ENCODE measurements at places on chromosomes 11 and 22.

DNA sequence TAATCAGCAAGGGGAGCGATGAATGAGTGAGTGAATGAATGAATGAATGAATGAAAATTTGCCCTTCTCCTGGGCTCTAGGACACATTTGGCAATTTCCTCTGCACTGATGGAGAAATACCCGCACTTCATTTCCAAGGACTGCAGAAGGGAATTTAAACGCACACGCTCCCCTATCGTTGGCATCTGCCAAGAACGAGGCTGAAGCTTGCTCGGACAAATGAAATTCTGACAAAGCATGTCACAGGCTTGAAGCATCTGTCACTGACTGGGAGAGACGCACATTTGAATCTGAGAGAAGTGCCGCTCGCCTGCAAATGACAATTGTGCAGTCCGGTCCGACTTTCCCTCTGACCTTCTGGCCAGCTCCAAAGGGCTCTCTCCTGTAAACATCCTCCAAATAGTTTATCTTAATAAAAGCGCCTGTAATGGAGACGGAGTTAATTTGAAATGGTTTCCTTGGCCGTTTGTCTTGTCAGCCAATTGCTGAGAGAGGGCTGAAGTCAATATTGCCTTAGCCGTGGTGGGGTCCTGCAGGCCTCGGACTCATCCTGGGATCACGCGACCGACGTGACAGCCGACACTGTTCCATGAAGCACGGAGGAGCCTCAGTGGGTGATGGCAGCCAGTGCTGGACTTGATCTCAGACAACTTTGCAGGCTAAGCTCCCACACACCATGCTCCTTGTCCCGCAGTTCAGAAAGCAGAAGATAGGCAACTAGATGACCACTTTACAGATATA is 260.7 kb downstream of the MN1 start:
- no peak for DNase-seq

DNA sequence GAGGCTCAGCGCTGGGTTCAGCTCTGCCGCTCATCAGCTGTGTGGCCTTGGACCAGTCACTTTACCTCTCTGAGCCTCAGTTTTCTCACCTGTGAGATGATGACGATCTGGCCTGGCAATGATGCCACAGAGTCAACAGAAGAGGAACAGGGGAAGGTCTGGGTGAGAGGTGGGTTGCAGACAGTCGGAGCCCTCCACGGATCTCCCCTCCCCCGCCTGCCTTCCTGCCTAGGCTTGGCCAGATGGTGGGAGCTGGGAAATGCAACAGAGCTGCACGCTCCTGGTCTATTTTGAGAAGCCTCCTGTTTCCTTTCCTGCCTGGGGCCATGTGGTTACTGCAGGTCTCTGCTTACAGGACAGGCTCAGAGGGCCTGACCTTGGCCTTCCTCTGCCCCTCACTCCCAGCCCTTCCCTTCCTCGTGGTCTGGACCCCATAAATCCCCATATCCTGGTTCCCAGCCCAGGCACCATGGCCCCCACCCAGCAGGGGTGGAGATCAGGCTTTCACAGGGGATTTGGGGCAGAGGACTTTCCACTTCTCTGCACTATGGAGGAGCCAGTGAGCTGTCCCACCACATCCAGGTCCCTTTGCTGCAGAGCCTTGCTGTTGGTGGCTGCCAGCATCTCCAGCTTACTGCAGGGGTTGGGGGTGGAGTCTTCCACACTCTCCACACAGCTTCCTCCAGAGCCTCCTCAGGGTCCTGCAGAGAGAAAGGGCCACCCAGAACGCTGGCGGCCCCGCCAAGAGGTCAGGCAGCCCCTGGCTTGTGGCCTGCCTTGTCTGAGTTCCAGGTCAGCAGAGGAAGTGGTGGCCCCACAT is 46.9 kb downstream of the C11orf96 start:
- DNase-seq: no peak

DNA sequence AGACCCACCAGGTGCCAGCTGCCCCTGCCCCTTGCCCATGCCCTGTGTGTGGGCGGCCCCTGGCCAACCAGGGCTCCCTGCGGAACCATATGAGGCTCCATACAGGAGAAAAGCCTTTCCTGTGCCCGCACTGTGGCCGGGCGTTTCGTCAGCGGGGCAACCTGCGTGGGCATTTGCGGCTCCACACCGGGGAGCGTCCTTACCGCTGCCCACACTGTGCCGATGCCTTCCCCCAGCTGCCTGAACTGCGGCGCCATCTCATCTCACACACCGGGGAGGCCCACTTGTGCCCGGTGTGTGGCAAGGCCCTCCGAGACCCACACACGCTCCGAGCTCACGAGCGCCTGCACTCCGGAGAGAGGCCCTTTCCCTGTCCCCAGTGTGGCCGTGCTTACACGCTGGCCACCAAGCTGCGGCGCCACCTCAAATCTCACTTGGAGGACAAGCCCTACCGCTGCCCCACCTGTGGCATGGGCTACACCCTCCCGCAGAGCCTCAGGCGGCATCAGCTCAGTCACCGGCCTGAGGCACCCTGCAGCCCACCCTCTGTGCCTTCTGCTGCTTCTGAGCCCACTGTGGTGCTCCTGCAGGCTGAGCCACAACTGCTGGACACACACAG is 4.3 kb downstream of the ZNF408 start:
- DNase-seq: no peak

DNA sequence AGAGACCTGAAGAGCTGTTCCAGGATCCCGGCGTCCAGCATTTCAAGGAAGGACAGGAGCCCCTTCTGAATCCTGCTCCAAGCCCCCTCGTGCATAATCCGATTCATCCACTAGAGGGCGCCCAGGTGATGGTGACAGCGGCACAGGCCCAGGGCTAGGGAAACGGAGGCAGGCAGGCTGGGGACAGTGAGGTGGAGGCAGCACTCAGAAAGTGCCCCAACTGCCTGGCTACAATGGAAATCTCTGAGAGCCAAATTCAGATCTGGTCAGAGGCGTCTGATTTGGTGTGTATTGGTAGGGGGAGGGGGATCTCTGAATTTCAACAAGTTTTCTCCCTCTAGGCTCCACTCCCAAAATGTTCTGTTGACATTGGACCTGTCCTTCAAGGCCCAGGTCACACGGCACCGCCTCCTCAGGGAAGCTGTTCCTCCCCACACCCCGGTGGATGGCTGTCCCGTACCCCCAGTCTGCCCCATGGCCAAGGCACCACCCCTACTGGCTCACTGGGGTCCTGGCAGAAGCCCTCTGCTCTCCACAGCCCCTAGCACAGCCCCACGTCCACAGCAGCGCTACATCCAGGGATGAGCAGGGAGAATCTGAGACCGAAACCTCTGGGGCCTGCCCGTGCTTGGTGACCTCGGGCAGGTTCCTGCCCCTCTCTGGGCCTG is 142.9 kb downstream of the CRYBB2 start:
- peak; percentile 36 for DNase-seq

GRCh38 chr22:49853981-49854831 is 562 bp downstream of the ZBED4 start:
- DNase-seq: no peak

GRCh38 chr22:43427296-43428004 is 15.6 kb downstream of the MPPED1 start:
- no peak for DNase-seq

GRCh38 chr11:33405834-33406602 is 148.8 kb downstream of the HIPK3 start:
- no peak for DNase-seq

- peak; percentile 98 for DNase-seq
Observed at GRCh38 chr11:76672431-76673175, 2.1 kb upstream of the LRRC32 start.

DNA sequence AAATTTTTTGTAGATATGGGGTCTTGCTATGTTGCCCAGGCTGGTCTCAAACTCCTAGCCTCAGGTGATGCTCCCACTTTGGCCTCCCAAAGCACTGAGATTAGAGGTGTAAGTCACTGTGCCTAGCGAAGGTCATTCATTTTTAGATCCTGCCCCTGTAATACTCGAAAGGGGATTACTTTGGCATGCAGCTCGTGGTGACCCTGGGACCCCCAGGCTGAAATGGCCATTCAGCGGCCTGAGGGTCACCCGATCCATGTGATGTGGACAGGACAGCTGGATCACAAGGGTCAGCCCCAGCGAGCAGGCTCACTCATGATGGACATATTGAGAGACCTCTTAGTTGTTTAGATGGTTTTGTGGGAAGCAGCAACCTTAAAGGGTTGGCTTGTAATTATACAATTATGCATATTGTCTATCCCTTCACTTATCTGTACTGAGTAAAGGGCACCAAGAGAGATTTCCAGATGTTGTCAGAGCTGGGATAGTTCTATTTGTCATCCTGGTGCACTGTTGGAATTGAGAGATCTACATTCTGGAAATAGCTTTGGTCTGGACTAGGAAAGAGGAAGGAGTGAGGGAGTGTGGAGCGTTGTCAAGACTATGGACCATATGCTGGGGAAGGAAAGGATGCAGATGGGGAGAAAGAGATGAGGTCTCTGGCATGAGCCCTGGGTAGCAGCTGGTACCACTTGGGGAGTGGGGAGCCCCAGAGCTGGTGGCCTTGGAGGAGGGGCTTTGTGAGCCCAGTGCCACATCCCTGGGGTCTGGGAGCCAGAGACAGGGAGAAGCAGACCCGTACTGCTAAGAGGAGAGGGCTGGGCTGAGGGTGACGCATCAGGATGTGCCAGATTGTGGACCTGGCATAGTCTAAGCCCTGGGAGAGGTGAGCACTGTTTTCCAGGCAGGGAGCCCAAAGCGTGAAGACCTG is 15.5 kb downstream of the RHBDD3 start:
- no peak for DNase-seq

DNA sequence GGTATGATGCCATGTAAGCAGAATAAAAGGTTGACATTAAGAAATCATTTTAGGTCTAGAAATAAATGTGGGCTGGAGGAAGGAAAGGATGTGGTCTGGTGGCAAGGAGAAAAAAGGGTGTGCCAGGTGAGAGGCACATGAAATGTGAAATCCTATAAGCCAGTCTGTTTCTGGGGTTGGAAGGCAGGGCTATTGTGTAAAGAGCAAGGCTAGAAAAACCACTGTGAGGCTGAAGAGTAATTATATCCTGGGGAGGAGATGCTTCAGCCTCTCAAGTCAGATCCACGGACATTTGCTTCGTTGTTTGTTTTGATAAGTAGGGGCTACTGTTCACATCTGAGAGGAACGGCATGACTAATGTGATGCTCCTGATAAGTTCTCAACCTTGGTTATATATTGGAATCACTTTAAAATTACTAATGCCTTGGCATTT is 77.5 kb upstream of the CTSC start:
- no peak for DNase-seq

- no peak for DNase-seq
Observed at GRCh38 chr11:20050551-20051333, 109.5 kb downstream of the DBX1 start.

DNA sequence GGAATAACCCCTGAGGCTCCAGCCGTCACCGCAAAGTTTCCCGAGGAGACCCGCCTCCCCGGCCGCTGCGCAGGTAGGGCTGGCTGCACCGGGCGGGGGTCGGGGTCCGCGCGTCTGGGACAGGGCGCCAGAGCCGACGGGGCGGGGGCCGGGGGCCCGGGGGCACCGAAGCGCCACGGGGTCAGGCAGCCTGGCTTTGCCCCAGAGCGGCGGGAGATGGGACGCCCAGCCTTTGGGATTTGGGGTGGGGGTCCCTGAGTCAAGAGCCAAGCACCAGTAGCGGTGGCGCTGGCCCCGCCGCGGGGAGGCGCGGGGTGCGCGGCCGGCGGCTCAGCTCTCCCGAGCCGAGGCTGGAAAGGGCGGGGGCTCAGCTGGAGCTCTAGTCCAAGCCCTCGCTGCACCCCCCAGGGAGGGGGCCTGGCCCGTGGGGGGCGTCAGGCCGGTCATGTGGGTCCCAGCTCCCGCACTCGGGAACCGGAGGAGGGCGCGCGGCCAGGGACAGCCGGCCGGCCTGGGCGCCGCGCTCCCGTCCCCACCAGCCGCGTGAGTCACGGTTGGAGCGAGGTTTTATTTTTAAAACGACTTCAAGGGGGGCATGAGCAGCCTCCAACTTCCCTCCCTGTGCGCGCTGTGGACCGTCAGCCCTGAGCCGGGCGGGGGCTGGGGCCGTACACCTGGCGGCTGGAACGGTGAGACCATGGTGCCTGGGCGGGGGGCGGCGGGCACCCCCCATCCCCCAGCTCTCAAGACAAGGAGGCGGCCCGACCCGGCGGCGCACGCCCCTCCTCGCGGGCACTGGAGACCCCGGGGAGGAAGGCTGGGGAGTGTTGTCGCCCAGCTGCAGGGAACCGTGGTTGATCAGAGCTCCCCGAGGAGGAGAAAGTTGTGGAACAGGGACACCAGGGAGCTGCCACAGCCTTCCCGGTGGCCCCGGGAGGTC is 626 bp downstream of the FLRT1 start:
- no peak for DNase-seq

GRCh38 chr11:44335052-44335760 is 25.3 kb upstream of the ALX4 start:
- no peak for DNase-seq

- DNase-seq: no peak
Observed at GRCh38 chr22:49936973-49937757, 18.7 kb downstream of the CRELD2 start.

DNA sequence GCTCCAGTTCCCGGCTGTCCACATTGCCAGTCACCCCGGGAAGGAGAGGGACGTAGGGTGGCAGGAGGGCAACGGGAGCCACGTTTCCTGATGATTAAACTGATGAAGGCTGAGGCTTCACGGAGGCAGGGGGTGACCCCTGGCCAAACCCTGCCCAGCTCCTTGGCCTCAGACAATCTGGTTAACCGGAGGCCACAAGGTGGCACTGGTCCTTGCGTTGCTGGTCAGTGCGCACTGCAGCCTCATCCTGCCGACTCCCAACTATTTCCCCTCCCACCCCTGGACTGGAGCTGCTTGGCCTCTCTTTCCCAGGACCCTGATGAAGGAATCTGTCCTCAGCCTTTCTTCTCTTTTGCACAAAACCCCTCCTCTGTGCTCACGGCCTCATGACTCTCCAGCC is 75.3 kb downstream of the PDE2A start:
- DNase-seq: no peak

DNA sequence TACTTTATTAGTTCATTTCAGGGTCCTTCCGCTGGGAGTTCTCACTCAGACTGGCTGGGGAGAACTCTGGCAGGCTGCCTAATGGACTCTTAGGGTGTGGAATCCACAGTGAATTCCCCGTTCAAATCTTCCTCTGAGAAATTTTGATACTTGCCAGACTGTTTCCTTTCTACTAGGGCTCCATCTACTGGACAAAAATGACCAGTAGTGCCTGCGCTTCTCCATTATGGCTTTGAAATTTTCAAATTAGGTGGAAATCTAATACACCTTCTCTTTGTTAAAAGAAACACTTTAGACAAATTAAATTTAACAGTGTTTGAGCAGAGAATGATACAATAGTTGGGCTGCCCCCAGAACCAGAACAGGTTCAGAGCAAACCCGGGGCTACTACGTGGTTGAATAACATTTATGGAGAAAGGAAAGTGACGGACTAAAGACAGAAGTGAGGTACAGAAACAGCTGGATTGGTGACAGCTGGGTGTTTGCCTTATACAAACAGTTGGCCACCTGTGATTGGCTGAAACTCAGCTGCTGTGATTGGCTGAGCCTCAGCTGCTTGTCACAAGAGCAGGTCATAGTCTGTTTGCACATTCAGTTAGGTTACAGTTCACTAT is 52.9 kb upstream of the FDX1 start:
- DNase-seq: peak; percentile 23
